ENCODE measurements at places on chromosomes 6 and 20.

DNA sequence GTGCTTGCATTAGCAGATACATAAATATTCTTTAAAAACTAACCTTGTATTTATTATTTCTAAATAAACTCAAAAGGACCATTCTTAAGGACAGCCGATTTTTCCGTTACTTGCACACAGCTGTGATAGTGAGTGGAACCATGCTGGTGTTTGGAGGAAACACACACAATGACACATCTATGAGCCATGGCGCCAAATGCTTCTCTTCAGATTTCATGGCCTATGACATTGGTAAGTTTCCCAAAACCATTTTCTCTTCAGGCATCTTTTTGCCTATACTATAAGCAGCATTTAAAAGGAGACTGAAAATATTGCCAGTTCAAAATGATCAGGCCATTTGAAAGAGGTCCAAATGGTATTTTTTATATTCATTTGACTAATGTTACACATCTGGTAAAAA is 92.3 kb downstream of the ATRN start:
- DNase-seq: no peak

- DNase-seq: no peak
Observed at GRCh38 chr6:54754406-54754805, 92.2 kb upstream of the FAM83B start.

DNA sequence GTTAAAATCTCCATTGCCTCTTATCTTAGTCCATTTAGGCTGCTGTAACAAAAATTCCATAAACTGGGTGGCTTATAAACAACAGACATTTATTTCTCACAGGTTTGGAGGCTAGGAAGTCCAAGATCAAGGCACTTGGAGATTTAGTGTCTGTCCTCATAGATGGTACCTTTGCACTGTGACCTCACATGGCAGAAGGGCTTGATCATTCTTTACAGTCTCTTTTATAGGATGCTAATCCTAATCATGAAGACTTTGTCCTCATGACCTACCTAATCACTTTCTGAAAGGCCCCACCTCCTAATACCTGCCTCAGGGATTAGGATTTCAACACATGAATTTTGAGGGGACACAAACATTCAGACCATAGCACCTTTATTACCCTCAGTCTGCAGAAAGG is 6.6 kb downstream of the GLO1 start:
- DNase-seq: no peak

DNA sequence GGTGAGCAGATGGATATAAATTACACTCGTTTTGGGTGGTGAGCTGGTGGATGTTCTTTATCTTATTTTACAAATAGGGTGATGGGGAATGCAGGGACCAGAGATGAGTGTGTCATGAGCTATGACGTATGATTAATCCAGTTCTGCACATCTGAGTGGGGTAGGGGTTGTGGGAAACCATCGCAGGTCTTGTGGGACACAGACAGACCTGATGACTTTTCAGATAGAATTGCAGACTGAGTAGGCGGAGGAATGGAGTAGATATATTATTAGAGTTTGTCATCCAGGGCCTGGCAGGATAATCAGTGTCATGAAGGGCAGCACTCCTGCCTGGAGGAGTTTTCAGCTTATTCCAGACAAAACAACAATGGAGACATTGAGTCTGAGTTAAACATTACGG is 12.9 kb upstream of the DSP start:
- no peak for DNase-seq

DNA sequence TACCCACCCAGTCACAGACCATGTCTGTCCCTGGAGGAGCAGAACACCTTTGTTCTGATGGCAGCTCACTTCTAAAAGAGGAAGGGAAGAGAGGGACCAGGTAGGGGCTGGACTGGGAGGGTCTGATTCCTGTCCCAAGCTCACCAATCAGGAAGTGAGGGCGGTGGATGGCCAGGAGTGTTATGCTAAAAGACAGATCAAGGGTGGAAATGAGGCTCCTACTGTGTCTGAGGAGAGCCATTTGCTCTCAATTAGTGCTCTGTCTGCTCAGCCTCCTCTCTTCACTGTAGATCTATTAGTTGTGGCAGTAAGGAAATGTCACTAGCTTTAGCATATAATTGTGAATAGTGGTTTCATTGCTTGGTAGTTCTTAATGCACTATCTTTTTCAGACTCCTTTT is 72.5 kb downstream of the ARMC2 start:
- no peak for DNase-seq

DNA sequence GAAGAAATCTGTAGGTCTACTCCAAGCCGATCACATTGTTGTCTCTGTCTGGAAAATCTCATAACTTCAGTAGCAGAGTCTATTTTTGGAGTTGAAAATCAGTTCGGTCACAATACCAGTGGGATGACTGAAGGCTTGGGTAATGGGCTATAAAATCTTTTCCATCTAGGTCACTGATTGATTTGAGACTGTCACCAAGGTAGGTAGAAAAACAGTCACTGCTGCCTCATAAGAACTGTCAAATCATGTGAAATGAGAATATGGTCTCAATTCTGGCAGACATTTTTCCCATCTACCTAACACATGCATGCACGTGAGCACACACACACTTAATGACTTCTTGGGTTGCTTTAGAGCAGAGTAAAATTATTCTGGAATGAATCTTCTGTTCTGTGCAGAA is 1162.8 kb upstream of the CITED2 start:
- DNase-seq: peak; percentile 30

Data from right kidney (tissue), 9 donors.